ENCODE measurements at places on chromosomes 16 and 17.

DNA sequence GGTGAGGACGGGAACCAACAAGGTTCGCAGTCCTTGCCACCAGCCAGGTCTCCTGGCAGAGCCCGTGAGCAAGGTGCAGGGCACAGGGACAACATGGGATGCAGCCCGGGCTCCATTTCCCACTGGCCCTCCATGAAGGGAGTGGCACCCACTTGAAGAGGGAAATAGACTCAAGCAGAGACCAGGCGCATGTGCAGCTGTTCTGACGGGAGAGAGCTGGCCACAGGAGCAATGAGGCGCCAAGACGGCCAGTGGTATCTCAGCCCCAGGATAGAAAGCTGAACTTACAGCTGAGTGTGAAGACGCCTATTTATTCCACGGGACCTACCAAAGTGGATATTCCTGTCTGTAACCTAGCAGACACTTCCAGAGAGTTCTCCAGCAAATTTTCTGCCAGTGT is 8.2 kb upstream of the FOXJ1 start:
- no peak for DNase-seq

DNA sequence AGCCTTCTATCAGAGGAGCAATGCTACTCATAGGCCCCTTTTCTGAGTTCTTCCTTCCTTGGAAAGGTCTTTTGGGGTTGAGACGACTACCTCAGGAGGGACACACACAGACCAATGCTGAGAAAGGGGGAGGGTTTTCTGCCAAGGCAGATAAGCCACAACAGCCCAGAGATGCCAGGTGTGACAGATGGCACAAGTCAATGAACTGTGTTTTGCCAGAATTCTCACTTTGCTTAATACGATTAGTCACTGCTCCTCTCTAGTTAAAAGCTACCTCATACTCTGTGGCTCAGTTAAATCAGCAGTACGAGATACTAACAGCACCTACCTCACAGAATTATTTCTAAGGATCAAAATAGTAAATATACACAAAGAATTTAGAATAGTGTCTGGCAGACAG is 8.0 kb downstream of the BRD7 start:
- DNase-seq: no peak

GRCh38 chr16:67329901-67330300 is 3.3 kb downstream of the LRRC36 start:
- DNase-seq: no peak

- no peak for DNase-seq
These were observed 7.7 kb upstream of the ARHGAP23 start for GRCh38 chr17:38420518-38420917.

DNA sequence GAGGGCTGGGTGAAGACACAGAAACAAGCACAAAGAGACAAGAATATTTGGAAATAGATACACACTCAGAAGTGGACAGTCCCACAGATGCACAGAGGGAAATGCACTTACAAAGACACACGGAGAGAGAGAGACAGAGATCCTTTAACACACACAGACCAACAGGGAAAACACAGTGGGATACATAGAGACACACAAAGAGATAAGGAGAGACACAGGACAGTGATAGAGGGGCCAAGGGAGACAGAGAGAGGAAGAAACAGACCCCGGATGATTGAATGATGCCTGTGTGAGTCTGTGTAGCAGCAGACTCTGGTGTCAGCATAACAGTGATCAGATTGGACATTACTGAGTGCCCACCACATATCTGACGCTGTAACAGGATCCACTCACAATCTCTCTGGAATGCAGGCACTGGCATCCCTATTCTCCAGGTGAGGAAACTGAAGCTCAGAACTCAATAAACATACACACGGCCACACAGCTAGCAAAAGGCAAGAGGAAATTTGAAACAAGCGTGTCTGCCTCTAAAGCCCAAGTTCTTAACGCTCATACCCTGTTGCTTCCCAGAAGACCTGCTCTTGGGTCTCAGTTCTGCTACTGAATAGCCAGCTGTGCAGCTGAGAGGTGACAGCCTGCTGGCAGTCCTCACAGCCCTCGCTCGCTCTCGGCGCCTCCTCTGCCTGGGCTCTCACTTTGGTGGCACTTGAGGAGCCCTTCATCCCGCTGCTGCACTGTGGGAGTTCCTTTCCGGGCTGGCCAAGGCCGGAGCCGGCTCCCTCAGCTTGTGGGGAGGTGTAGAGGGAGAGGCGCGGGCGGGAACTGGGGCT is 186.3 kb upstream of the NLRP1 start:
- DNase-seq: no peak

DNA sequence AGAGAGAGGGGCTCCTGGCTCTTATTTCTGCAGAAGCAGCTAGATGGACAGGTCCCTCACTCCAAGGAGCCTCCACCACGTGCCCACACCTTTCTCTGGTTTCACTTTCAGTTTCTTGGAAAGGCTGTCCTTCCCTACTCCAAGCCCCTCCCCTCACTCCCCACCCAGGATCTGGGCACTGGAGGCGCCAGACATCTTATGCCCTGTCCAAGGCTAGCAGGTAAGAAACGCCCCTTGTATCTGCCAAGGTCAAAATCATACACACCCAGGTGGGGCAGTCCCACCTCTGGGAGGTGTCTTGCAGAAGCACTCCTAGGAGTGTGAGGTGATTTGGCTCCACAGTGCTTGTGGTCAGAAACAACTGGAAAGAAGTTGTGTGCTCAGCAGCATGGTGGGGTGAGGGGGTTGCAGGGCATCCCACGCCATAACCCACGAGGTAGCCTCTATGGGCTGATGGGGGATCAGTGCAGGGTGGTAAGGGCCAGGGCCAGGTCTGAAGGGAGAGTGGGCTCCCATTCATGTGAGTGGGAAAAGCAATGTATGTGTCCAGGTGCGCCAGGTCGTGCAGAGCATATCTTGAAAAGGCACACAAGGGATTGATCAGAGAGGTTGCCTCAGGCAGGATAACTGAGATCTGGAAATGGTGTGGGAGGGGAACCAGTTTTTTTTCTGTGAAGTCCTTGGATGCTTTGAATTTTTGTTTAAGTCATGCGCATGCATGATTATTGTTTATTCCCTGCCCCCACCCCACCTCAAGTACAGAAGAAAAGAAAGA is 31.8 kb upstream of the PRM1 start:
- no peak for DNase-seq

DNA sequence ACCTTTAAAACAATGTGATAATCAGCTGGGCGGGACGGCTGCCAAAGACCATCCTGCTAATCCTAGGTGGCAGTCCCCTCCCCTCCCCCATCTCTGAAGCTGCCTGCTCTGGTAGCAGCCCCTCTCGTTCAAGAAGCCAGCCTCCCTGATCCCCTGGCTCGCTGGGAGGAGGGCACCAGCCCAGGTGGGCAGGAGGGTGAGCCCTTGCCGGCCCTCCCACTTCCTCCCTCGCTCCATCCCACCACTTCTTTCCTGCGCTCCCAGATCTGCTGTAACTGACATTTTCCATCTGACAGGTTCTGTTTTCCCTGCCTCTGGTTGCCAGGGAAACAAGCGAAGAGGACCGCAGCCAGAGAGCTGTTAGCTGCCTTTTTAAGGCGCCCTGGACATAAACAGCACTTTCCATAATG is 155.7 kb upstream of the TNRC6C start:
- DNase-seq: no peak

DNA sequence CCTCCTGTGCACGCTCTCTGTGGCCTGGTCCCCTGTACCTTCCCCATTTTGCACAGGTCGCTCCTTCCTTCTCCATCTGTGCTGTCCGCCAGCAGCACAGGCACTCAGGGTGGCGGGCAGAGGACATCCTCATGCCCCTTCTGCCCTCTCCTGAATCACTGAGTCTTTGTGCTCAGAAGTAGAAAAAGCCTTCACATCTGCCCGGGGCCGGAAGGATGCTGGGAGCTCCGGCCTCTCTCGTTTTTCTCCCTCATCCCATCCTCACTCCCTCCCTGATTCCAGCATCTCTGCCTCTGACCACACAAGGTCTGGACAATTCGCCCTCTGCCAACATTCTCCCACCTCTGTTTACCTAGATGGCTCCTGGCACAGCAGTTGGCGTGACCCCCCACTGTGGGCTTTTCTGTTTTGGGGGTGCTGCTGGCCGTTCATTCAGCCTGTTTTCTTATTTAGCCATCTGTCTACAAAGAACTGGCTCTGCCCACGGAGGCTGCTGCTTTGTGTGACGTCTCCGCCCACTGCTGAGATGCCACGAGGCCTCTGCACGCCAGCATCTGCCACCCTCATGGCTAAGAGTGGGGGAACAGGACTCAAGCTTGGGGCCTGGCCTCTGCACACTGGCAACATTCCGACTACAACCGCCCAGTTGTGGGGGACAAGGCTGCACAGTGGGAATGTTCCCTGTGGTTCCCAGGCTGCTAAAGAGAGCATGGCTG is 36.7 kb downstream of the SEC14L5 start:
- DNase-seq: no peak

- peak; percentile 74 for DNase-seq
These were observed 76.0 kb downstream of the ABCC1 start for GRCh38 chr16:16025214-16025968.

DNA sequence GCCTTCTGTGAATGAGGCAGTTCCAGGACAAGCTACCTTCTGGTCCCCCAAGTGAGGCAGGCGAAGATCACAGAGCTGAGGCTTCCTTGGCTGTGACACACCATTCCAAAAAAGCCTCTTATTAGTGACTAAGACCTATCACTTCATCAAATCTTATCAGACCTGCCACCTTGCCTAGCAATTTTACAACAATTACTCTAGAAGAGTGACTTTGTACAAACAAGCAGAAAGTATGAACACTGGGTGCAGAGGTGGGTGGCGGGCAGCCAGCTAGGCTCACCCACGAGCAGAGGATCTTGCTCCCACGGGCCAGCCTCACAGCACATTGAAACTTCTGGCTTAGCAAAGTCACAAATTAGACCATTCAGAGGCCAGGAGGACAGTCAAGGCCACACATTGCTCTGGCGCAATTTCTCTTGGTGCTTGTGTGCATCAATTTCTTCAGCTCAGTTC is 2.2 kb upstream of the ICAM2 start:
- no peak for DNase-seq

DNA sequence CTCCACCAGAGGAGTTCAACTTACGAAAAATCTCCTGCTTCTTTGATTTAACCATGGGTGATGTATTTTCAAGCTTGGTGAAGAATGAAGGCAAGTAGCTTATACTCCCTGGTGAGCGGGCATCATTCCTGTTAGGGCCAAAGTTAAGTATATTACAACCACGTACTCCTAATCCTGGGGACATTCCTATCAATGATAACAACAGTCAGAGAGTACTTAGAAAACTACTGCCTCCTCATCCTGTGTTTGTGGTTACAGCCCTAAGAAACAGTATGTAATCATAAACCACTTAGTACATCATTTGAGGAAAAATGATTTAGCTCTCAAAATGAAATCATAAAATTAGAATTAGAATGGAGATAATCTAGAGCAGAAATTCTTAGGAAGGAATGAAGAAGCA is 47.3 kb downstream of the TTC19 start:
- no peak for DNase-seq

DNA sequence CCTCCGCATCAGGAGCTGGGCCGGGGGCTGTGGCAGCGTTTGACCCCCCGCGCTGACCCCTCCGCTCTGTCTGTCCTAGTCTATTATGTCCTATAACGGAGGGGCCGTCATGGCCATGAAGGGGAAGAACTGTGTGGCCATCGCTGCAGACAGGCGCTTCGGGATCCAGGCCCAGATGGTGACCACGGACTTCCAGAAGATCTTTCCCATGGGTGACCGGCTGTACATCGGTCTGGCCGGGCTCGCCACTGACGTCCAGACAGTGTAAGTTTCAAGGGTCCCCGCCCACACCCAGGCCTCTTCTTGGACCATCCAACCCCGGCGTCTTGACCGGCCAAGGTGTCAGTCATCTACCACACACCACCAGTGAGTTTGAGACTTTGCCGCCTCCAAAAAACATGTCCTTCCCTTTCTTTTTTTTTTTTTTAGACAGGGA is 548 bp downstream of the PSMB3 start:
- no peak for DNase-seq

DNA sequence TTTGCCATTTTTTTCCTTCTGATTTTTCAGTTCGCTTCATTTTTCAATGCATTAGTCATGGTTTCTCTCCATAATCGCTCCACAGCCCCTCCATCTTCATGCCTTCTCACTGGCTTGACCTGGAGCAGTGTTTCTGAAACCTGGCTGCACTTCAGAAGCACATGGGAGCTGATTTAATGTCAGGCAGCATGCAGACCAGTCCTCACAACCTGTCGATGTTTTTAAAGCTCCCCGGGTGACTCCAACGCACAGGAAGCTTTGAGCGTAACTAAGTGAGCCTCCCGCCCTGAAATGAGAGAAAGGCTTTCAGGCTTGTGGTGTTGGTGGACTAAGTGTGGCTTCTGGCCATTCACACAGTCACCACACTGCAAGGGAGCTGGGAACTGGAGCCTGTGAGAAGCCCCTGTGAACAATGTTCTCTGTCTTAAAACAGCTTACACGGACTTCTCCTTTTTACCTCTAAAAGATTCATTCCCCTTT is 16.8 kb upstream of the DRG2 start:
- no peak for DNase-seq

DNA sequence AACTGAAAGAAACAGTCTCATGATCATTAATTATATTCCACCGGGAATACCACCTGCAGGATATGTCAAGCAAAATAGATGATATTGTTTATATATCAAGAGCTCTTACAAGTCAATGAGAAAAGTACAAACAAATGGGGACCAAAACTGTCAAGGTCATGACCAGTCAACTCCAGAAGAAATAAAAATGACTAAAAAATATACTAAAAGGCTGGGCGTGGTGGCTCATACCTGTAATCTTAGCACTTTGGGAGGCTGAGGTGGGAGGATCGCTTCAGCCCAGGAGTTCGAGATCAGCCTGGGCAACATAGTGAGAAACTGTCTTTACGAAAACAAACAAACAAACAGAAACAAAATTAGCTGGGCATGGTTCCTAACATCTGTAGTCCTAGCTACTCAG is 49.8 kb upstream of the SCNN1B start:
- DNase-seq: no peak

DNA sequence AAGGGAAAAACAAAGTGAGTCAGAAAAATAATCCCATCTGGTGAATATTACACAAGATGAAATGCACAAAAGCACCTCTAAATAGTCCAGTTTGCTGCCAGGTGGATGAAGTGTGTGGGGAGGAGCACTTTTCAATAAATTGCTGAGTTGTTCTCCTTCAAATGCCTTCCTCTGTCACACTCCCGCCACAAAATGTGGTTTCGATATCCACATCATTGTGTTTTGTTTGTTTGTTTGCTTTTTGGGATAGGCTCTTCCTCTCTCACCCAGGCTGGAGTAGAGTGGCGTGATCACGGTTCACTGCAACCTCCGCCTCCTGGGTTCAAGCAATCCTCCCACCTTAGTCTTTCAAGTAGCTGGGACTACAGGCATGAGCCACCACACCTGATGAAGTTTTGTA is 24.6 kb upstream of the SHISA9 start:
- no peak for DNase-seq

DNA sequence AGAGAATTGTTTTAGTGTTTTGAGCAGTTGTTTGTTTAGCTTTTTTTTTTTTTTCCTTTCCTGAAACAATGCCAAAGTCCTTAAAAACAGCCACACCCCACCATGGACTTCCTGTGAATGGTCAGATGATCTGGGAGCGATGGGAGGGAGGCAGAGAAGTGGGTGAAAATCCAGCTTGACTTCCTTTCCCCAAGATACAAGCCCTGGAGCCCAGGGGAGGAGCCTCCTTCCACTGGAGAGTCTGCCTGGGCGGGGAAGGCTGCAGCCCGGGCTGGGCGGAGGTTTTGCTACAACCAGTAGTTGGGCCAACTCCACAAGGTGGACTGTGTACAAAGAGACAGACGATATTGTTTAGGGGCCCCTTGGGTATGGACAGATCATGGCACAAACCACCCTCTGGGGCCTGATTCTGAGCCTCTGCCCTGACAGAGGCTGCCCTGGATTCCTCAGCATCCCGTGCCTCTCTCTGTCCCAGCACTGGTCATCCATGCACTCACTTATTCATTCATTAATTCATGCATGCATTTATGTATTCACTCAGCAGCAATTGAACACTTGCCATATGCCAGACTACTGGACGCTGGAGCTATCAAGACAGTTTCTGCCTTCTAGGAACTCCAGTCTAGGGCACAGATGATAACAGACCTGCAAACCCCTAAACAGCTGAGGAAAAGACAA is 29.8 kb downstream of the WSB1 start:
- peak; percentile 53 for DNase-seq
